NCI-H524 treated with DMSO at 0.1 percent for 48 hours (cell line): ENCODE measurements at places on chromosomes 3 and 15.

GRCh38 chr15:39079296-39079847 is 501.5 kb upstream of the THBS1 start:
- DNase-seq = no peak

GRCh38 chr3:134328147-134328591 is 46.1 kb downstream of the AMOTL2 start:
- no peak for DNase-seq

GRCh38 chr3:4732925-4733324 is 239.8 kb downstream of the ITPR1 start:
- DNase-seq = no peak

- peak; percentile 6 for DNase-seq
Measured at GRCh38 chr3:186360779-186361178, 1.3 kb downstream of the DGKG start.

DNA sequence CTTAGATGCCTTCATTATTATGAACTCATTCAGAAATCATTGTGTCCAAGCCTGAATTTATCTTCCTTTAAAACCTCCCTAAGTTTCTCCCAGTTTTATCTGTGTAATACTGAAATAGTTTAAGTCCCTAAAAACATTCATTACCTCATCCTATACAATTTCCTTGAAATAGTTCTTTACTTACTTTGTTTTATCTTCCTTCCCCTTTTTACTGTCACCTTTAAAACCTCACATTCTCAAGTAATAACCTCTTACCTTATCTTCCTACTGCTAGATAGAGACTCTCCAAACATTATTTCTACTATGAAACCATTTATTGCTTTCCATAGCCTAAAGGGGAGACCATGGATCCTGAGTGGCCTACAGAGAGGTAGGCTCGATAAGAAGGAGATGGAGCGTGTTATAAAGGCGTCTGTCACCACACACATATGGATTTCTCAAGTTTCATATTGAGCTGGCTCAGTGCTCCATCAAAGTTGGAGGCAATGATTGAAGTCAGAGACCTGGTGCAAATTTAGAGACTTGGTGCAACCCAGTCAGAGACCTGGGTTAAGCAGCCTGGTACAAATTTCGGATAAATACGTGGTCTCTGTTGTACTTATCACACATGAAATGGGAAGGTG is 140.4 kb downstream of the NFKBIZ start:
- DNase-seq = no peak

DNA sequence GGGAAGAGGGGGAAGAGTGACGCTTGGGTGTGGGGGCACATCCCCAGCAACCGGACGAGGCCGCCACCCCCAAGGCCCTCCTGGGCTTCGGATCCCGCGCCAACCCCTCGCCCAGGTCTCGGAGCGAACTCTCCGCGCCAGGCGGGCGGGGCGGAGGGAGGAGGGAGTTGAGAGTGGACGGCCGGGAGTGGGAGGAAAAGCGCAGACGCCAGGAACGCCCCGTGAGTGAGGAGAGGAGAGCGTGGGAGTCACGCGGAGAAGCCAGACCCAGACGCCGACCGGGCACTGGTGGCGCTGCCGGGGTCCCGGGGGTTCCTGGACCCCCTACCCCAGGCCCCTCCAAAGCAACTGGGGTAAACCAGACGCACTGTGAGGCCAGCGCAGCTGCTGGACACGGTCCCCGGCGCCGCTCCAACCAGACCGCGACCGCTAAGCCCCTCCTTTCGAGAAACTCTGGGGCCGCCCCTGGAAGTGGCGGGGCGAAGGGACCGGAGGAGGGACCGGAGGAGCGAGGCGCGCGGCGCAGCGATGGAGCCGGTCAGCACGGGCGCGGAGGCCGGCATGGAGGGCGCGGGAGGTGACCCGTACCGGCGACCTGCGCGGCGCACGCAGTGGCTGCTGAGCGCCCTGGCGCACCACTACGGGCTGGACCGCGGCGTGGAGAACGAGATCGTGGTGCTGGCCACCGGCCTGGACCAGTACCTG is at the start of gene EFCC1:
Gene EFCC1, plus strand, starts transcription at position 204 of the 705 bp plus-strand sequence. Its CDS starts 325 bp downstream, at position 529.
- no peak for DNase-seq

DNA sequence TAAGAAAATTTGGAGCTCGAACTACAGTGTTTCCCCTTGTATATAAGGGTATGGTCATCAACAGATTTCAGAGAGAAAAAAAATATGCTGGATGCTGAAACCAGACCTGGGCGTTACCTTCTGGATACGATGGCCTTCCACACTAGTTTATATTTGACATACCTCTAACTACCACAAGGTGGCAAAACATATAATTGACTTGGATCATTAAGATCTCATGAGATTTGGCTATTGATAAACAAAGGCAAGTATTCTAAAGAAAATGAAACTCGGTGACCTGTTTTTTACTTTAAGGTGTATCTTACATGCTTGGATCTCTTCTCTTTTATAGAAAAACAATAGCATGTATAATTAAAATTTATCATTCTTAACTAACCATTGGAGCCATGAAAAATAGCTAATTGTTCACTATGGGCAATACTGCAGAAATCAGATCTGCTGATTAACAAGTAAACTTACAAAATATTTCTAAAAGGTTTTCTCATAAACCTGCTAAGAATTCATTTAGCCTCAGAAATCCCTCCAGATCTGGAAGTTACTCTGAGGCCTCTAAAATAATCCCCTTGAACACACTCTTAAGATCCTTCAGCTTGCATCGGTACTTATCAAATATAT is 300.6 kb upstream of the KCNH8 start:
- DNase-seq = no peak

- no peak for DNase-seq
Measured at GRCh38 chr3:97692831-97693230, 71.7 kb upstream of the ARL6 start.

- no peak for DNase-seq
Measured at GRCh38 chr3:130081351-130081881, at the start of gene ALG1L2. Gene ALG1L2 (plus strand): TSS chr3:130081831. CDS start chr3:130082017, 186 bp downstream.

- no peak for DNase-seq
Measured at GRCh38 chr3:195543500-195544229, 540 bp upstream of the PPP1R2 start.

- no peak for DNase-seq
Measured at GRCh38 chr3:184321666-184322065, 7.3 kb downstream of the EIF4G1 start.

- DNase-seq = no peak
Measured at GRCh38 chr15:68353421-68354135, 76.0 kb downstream of the FEM1B start.

DNA sequence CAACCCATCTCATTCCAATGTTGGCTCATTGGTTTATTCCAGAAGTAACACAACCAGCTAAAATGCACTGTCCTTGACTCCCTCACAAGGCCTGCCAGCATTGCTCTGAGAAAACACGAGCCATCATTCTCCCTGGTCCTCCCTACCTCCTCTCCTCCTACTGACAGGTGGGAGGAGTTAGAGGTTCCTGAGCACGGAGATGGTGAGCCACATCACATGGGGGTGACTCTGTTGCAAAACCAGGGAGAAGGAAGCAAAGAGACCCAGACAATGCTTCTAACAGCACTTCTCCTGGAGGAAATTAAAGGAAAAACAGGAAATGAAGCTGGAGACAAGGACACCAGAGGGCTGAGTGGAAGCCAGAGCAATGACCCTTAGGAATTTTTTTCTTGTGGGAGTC is 667.4 kb downstream of the NTRK3 start:
- DNase-seq = no peak

DNA sequence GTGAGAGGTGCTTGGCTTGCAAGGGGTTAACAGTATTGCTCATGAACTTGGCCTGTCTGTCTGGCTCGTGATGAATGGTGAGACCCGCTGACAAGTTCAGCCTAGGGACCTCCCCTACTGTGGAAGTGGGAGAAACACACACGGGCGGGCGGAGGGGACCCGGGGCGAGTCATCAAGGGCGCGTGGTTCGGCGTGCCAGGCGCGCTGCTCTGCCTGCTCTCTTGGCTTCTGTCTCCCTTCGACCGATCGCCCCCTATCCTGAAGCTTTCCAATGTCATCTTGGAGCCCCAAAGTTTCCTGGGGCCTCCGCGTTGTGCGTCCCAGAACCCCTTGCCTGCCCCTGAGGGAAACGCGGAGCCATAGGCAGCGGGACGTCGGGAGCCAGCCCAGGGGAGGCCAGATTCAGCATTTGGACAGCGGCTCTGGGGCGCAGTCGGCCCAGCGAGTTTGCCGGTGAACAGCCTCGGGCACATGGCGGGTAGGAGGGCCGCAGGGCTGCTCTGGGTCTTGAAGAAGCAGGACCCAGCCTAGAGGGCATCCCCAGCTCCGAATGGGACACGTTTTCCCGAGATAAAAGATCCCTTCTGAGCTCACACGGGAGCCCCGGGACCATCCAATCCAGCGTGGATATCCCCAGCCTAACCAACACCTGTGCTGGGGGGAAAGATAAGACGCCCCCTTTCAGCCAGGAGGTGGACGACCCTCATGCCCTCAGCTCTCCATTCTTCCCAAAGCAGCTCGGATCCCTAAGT is 27.0 kb upstream of the POLG start:
- DNase-seq = peak; percentile 28

DNA sequence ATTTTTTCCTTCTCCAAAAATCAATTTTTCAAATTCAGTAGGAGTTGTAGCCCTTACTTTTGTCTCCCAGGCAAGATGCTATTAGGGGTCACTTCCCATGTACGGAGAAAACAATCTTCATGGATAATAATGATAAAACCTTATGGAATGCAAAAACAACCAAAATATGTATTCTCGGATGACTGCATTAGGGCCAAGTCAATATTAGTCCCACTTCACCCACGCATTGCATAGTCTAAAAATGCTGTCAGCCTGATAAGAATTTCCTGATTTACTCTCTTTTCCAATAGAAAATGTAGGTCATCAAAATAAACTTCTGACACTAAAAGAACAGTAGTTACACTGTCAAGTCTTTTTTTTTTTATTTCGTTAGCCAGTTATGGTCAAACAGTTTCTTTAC is 2.7 kb downstream of the VGLL3 start:
- DNase-seq = no peak

DNA sequence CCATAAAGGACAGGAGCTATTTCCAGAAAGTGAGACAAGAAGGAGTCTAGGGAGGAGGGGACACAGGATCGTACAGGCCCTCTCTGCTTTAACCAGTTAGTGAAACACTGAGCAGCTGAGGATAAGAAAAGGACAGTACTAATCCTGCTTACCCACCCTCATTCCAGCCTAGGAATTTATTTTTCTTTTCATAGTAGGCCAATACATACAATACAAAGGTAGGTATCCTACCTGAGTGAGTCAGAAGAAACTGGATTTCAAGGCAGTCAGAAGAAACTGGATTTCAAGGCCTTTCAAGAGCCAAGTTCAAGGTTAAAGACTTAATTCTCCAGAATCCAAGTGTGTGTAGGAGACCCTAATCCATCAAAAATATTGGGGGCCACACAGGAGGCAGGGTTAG is 65.3 kb downstream of the EOMES start:
- DNase-seq = no peak

GRCh38 chr3:33050071-33050653 is 46.8 kb downstream of the GLB1 start:
- no peak for DNase-seq

GRCh38 chr3:137988152-137988551 is 21.8 kb upstream of the CLDN18 start:
- no peak for DNase-seq

DNA sequence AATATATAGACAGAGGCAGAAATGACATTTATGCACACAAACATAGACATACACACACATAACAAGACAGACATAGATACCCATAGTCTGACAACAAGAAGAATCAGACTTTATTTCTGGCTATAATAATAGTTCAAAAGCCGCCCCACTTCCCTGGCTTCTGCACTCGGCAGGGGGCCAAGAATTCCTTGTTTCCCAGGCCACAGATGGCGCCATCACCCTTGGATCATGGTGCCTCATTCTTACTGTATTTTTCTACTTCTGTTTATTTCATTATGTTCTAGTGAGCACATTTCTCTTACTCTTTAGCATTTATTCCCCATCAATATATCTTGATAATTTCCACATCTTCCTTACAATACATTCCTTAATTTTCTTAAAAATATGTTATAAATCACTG is 387.5 kb downstream of the NLGN1 start:
- no peak for DNase-seq
